ENCODE measurements at places on chromosomes 7 and 10. TPM values are rescaled to one million over a fixed set of nuclear protein-coding genes. Genes with fewer than 3 reads are reported as not detected.

The IQUB gene
- 0.16 TPM for total RNA-seq

GRCh38 chr7:104231054-104232046 is 23.5 kb upstream of the ORC5 start:
- peak; percentile 57 for DNase-seq

DNA sequence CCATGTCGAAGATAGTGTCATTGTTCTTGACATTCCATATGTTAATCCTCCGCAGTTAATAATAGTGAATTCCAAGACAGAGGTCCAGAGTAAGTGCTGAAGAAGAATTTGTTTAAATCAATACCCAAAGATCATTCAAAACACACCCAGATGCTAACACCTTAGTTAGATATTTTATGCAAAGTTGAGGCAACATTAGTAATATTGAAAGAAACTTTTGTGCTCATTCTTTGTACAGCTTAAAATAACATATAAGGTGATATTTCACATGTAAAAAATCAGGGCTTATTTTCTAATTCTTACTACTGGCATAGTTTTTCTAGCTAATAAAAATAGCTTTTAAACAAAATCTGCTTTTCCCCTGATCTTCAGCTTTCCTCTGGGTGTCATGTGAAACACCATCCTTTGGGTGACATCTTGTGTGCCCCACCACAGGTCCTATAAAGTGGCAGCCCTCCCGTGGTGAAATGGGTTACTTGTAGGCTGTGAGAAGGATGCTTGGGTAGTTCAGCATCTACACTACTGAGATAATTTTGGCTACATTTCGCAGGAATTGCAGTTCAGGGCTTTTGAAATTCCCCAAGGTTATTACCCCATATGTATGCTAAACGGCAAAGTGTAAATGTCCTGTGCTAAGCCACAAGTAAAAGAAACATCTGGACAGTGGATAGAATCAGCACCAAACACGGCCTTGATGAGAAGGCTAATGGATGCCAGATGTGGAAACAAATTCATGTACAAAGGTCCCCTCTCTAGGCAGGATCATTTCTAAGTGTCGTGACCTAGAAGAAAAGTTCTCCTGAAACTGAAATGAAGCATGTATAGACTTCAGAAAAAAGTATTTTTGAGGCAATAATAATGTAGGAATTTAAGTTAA is 105.4 kb downstream of the GRM3 start:
- no peak for DNase-seq

The ADK gene
- total RNA-seq = 98.6 TPM

DNA sequence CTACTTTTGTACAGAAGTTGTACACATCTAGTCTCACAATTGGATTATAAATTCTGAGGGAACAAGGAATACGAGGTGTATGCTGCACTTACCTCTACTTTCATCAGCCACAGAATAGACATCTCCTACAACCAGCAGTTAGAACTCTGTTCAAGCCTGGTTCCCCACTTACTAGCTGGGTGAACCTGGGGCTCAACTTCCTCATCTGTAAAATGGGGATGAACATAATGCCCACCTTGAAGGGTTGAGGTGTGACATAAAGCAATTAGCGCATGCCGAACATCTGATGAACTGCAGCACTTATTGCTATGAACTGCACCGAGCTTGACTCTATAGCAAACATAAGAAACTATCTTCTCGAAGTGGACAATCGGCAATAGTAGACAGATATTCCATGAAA is 25.3 kb downstream of the XPNPEP1 start:
- no peak for DNase-seq

GRCh38 chr10:110007161-110007700 is 553 bp upstream of the ADD3 start:
- peak; percentile 52 for DNase-seq

The SDK1 gene
- total RNA-seq = 1.5 TPM

- no peak for DNase-seq
Observed at GRCh38 chr7:20030417-20030816, 186.8 kb downstream of the MACC1 start.
